ENCODE measurements at places on chromosomes 7 and 10.

GRCh38 chr10:114175667-114176066, 1.7 kb upstream of the CCDC186 start:
- peak; percentile 21 for DNase-seq

GRCh38 chr10:84328418-84329195, at the start of gene CCSER2:
Gene CCSER2 (plus strand): TSS chr10:84328589. CDS start chr10:84371053, 42,464 bp downstream.
- peak; percentile 92 for DNase-seq

DNA sequence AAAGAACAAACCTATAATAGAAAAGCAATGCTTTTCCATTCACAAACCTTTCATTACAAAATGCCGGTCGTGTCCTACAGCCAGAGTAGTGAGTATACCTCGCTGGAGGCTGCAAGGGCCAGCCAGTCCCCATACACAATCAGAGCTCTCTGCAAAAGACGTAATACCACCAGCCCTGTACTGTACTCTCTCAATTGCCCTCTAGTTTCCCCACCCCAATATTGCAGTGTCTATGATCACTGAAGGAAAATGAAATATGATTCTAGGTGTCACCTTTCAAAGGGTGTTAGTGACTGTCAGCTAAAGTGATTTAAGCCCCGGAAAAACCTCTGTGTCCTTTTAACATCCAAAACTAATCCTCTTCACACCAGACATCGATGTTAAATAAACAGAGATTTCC, 24.8 kb downstream of the PLXNA4 start:
- no peak for DNase-seq

DNA sequence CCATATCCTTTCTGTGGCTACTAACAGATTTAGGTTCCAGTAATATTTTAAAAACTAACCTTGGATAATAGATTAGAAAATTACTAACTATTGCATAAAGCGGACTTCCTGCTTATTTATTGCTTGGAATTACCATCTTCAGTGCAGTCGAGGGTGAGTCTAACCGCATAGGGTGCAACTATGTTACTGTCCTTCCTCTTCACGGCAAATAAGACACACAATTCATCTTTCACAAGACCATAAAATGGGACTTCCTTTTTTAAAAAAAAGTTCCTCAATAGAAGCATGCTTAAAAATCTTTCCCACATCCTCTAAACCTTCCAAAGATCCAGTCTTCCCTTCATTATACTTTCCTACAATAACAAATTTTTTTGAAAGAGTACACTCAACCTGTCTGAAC, 2.1 kb downstream of the SLC25A40 start:
- peak; percentile 37 for DNase-seq

DNA sequence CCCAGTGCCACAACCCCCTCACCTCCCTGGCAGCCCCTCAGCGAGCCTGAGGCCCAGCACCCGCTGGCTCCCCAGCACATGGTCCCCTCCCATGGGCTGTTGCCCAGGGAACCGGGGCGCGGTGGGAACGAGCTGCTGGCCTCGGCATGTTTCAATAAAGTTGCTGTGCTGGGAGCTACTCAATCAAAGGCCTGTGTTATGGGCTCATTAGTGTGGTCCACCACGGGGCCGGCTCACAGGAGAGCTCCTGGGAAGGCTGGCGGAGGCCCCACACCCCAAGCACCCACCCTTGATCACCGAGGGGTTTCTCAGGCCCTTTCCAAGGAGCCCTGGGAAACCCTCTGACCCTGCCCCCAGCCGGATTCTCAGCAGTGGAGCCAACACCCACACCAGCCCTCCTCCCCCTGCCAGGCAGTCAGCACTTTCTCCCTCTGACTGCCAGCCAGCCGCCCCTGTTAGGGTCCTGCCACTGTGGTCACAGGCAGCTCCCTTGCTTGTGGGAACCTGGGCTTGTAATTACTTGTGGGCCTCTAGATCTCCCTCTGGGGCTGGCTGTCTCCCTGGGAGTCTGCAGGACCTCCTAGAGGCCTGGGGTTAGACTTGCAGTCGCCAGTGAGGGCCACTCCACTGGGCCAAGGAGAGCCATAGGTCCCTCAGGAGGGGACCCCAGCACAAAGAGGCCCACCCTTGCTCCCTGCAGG, 24.8 kb upstream of the TRIM8 start:
- no peak for DNase-seq

- peak; percentile 71 for DNase-seq
Observed at GRCh38 chr7:36116347-36117202, 36.5 kb upstream of the EEPD1 start.

DNA sequence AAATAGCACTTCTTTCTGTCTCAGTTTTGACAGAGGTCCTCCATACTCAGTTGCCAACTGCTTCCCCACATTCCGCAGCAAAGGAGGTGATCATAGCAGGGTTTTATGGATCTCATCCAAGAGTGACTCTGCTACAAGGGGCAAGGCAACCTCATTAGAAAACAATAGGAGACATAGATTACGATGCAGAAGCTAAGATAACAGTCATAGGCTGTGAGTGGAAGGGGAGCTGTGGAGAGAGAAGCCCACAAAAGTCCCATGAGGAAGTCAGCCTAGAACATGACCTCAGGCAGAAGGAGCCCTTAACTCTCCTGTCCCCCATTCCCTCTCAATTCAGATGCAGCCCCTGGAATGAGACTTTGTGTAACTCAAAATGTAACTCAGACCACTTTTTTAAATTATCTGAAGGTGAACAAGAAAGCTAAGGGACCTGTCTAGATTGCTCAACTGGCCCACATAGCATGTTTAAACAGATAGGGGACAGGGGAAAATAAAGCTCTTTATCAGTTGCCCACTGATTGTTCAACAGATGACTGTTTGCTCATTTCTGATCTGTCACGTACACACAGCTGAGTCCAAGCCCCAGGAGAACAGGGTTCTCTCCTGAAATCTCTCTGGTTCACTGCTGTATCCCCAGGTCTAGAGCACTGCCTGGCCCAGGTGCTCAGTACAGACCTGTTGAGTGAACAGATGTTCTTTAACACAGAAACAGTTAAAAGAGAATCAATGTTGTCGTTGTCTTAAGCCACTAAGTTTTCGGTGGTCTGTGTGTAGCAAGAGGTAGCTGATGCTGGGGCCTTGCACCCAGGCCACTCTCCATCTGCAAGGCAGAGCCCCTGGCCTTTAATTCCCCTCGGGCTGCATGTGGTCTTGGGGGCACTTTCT, 1.5 kb upstream of the NCOA4 start:
- no peak for DNase-seq

- no peak for DNase-seq
Observed at GRCh38 chr10:818010-818409, 113.5 kb downstream of the LARP4B start.

DNA sequence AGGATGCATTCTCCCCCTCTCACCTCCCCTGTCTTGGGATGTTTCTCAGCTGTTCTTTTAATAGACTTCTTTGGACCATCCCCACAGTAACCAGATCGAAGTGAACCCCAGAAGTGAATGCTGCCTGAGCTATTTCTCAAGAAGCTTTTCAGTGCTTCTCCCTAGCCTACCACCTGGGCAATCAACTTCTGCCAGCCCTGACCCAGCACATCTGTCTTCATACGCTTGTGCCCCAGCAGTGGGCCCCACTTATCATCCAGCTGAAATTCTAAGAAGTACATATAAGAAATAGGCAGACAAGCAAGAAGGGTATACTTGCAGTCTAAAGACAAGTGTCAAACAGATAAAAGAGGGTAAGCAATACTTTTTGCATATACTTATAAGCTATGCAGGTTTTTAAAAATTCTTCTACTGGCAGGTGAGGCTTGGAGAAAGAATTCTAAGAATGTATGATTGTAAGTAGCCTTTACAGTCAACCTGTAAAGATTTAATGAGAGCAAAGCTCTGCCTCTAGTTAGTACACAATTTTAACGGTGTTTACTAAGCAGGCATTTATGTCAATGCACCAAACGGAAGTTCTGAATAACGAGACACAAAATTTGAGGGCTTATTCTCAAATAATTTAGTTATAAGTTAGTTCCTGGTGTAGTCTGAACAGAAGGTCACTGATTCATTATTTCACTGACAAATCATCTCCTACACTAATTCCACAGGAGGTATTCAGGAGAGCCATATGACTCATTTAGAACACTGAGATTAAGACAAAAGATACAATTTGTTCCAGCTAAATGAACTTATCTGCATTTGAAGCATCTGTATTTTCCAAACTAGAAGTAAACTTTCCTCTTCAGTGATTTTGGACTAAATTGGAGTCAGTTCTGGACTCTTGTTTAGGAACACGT, 83.3 kb downstream of the RNLS start:
- no peak for DNase-seq

- DNase-seq, result no peak
Observed at GRCh38 chr10:77077316-77077945, 560.2 kb downstream of the KCNMA1 start.

DNA sequence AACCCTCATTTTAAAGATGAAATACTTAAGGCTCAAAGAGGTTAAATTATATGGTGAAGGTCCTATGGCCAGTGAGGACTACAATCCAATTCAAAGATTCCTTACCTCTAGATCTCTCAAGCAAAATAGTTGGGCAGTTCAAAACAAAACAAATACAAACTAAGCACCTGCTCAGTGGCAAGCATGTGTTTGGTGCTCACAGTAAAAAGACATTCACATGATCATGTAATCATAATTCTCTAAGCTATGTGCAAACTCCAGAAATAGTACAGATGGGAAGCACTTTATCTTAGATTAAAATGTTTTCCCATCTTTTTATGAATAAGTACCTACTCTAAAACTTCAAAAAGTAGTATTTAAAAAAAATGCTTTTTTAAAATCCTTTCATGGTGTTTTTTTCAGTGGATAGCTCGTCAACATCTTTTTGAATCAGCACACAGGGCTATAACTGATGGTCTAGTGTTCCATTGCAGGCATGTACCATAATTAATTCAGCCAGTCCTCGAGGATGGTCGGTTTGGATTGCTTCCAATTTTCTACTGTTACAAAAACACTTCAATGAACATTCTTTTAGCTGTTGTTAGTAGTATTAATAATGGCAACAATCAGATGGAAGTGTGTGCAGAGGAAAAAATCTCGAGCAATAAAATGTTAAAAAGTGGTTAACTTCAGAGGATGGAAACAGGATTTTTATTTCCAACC, 58.4 kb downstream of the CHCHD3 start:
- no peak for DNase-seq

Data from HT-29 (cell line).